Urothelium cell line (cell line): ENCODE measurements at places on chromosomes 6 and 20.

DNA sequence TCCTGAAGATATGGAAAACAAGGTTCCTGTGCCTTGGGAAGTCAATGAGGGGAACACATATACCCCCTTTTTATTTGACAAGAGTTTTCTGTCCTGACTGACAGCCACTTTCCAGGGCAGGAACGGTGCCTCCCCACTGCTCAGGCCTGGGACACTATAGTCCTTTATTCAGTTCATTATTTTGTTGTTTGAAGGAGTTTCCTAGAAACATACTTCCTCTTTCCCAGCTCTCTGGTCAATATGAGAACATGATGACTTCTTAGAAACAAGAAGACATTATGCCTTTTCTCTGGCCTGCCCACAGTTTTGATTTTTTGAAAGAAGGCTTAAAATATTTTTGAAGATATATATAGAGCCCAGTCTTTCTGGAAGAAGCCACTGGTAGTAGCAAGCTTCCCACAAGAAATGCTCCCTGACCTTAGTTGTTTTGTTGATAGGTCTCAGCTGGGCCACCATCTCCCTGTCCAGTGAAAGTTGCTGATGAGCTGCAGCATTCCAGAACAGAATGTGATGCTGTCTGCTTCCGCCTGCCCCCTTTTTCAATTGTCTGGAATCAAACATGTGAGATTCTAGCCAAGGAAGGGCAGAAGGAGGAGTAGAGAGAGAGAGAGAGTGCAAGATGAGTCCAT is 350.0 kb upstream of the PRND start:
- no peak for DNase-seq

DNA sequence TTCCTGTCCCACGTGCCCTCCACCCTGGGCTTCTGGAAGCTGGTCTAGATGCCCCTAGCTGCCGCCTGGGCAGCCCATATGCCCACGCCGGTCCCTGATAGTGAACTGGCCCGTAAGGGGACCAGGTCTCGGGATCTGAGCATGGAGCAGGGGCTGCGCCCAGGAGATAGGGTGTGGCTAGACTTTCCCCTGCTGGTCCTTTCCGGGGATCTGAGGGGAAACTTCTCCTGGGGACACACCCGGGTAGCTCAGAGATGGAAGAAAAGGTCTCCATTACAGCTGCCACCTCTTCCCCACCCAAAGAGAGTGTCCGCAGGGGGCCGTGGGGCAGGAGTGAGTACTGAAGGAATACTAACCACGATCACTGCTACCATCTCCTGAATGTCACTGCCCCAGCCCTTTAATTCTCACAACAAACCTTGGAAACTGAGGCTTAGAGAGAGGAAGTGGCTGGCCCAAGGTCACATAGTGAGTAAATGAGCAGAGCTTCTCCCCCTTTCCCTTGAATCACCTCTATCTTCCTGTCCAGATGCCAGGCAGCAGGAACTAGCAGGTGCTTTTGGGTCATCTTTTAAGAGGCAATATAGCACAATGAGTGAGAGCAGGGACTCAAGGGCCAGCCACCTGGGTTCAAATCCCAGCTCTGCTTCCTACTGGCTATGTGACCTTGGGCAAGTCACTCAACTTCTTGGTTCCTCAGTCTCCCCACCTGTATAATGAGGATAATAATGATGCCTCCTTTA is 11.8 kb upstream of the CCN5 start:
- DNase-seq: no peak

DNA sequence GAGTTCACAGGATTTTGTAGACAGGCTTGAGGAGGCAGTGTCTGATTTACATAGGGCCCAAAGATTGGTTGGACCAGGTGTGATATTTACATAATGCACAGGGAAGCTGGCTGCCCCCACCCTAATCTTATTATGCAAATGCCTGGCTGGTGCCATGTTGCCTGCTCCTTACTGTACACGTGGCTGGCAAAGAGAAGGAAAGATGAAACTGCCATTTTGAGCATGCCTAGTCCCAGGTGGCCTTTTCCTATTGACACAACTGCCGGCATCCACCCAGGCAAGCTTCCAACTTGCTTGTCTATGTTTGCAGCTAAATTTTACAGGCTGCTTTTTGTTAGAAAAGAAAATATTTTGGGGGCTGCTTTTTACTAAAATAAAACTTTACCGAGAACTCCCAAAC is 174.6 kb downstream of the LMBRD1 start:
- no peak for DNase-seq

- DNase-seq: no peak
Measured at GRCh38 chr6:53311586-53311935, 37.2 kb downstream of the ELOVL5 start.

GRCh38 chr6:139518556-139519091 is 144.2 kb upstream of the CITED2 start:
- DNase-seq: no peak

GRCh38 chr6:29924287-29924686 is 18.0 kb upstream of the HLA-A start:
- DNase-seq: no peak

DNA sequence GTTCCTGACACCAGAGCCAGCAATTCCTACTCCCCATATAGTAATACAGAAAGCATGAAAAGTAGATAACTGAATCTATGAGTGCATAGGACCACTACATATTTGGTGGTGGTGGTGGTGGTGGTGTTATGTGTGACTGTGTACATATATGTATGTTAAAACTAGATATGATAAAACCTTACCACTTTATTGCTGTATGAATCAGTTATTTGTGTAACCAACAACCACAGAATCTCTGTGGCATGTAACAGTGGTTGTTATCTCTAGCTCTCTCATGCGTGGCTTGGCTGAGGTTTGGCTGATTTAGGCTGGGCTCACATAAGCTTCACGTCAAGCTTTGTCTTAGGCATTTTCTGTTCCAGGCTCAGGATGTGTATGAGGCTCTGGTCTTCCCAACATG is 55.7 kb downstream of the PLCB1 start:
- DNase-seq: no peak

DNA sequence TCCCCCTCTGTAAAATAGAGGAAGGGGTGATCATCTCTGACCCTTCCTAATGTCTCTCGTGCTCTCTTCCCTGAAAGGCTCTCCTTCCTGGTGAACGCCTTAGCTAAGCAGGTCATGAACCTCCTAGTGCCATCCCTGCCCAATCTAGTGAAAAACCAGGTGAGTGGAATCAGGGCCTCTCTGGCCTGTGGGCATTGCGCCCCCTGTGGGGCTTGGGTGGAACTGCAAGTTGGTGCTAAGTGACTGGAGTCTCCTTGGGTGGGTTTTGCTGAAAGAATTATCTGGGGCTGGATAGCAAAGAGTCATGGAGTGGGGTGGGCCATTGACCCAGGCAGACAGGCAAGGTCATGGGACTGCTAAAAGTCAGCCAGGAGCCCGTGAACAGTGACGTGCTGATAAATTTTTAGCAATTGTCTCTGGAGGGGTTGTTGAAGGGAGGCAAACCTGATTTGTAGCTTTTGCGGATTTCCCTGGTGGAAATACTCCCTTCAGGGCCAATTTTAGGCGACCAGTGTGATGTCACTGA is 8.9 kb downstream of the BPIFB1 start:
- peak; percentile 60 for DNase-seq

DNA sequence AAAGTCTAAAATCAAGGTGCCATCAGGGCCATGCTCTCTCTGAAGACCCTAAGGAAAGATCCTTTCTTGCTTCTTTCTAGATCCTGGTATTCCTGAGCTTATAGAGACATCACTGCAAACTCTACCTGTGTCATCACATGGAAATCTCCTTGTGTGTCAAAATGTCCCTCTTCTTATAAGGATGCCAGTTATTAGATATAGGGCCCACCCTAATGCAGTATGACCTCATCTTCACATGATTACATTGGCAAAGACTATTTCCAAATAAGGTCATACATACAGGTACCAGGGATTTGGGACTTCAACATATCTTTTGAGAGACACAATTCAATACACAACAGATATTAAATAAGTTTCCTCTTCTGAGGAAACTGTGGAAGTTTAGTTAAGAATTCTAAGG is 123.9 kb downstream of the UNC5CL start:
- no peak for DNase-seq

GRCh38 chr20:17282501-17282900 is 55.7 kb downstream of the PCSK2 start:
- no peak for DNase-seq

DNA sequence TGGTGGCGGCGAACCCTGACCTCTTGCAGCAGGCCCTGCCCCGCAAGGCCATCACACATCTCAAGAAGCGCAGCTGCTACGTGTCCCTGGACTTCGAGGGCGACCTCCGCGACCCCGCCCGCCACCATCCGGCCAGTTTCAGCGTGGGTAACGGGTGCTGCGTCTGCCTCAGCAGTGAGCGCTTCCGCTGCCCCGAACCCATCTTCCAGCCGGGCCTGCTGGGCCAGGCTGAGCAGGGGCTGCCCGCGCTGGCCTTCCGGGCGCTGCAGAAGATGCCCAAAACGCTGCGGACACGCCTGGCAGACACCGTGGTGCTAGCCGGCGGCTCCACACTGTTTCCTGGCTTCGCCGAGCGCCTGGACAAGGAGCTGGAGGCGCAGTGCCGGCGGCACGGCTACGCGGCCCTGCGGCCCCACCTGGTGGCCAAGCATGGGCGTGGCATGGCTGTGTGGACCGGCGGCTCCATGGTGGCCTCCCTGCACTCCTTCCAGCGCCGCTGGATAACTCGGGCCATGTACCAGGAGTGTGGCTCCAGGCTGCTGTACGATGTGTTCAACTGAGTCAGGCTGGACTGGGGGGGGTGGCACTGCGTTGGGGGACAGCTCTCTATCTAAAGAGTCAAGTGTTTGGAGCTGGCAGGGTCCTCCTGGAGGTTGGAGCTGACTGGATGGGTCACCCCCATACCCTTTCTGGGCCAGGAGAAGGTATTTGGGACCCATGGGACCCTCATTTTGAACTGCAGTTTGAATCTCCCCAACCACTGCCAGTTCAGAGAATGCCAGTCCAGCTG is 1.1 kb downstream of the ACTL10 start:
- peak; percentile 53 for DNase-seq

- DNase-seq: peak; percentile 12
Measured at GRCh38 chr6:156102129-156102528, 646.5 kb upstream of the NOX3 start.

GRCh38 chr6:132499757-132500156 is 13.2 kb downstream of the STX7 start:
- DNase-seq: no peak

DNA sequence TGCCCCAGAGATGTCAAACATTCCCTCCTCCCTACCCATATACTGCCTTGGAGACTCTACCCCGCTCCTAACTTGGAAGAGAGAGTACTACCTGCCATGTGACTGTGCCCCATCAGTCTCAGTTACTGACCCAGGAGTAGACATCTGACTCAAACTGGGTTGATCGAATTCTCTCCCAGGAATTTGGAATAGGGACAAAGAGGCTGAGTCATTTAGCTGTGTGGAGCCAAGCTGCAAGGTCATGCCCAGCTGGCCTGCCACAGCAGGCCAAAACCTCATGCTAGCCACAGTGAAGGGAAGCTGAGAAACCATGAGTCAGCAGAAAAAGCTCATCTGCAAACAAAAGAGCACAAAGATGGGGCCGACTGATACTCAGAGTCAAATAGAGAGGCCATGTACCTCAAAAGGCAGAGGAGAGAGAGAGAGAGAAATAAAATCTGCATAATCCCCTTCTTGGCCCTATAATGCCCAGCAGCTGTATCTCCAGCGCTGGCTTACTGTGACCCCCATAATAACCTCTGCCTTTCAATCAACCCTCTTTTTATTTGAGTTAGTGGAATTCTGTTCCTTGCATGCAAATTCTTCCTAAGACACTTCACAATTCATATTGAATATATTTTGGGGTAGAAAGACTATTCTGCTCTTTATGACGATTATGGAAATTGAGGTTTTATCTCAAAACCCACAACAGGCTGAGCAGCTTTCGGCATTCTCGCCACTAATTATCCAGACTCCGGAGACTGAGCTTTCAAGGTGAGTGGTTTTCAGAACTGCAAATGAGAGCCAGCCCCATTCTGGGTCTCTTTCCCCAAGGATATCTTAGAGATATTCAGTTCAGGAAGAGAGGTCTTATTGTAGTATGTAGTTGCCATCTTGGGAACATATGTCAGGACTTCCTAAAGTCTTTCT is 21.4 kb upstream of the AKIRIN2 start:
- peak; percentile 82 for DNase-seq

DNA sequence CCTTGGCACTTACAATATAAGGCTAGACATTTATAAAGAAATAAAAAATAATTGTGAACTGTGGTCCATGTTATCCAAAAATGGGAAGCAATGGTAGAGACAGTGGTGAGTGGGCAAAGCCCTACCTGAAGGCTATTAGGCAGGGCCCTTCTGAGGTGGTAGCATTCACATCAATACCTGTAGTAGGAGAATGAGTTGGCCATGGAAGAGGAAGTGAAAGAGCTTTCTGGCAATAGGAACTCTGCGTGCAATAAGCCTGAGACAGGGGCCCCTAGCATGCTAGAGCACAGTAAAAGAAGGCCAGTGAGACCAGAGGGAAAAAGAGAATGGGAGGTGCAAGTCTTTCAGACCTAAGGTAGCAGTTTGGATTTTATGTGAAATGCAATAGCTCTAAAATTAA is 754.5 kb downstream of the PTPRT start:
- no peak for DNase-seq

- no peak for DNase-seq
Measured at GRCh38 chr6:106510090-106510970, 119.0 kb downstream of the RTN4IP1 start.
